Left lung (tissue), 14 donors: ENCODE measurements at places on chromosomes 12 and 14. TPM values are rescaled to one million over a fixed set of nuclear protein-coding genes. Genes with fewer than 3 reads are reported as not detected.

PIWIL1 gene
- polyA plus RNA-seq, result 0.09 TPM

SLIRP gene
- 83.6 TPM for polyA plus RNA-seq

TAS2R20 gene
- polyA plus RNA-seq, result 2.3 TPM

FSCB gene
- not detected for polyA plus RNA-seq

CMKLR1 gene
- polyA plus RNA-seq, result 12.0 TPM

NOS1 gene
- 0.24 TPM for polyA plus RNA-seq

TRMT5 gene
- polyA plus RNA-seq, result 26.2 TPM

PDE3A gene
- 8.5 TPM for polyA plus RNA-seq

MYBPC1 gene
- not detected for polyA plus RNA-seq

SLC5A8 gene
- polyA plus RNA-seq, result 0.23 TPM

OVCH1 gene
- polyA plus RNA-seq, result not detected

KRT78 gene
- polyA plus RNA-seq, result not detected

FANCM gene
- 16.1 TPM for polyA plus RNA-seq

POU6F1 gene
- 12.1 TPM for polyA plus RNA-seq

PRPH gene
- 2.1 TPM for polyA plus RNA-seq
